ENCODE measurements at places on chromosomes 11 and 22.

- no peak for DNase-seq
Measured at GRCh38 chr11:75560644-75561043, 1.4 kb upstream of the SERPINH1 start.

GRCh38 chr11:134413826-134414731 lies 2.0 kb upstream of the B3GAT1 start:
- DNase-seq: no peak

GRCh38 chr11:78514922-78515502 lies 59.7 kb downstream of the NARS2 start:
- no peak for DNase-seq

GRCh38 chr22:26894766-26895485 lies 237.5 kb downstream of the MIAT start:
- no peak for DNase-seq

DNA sequence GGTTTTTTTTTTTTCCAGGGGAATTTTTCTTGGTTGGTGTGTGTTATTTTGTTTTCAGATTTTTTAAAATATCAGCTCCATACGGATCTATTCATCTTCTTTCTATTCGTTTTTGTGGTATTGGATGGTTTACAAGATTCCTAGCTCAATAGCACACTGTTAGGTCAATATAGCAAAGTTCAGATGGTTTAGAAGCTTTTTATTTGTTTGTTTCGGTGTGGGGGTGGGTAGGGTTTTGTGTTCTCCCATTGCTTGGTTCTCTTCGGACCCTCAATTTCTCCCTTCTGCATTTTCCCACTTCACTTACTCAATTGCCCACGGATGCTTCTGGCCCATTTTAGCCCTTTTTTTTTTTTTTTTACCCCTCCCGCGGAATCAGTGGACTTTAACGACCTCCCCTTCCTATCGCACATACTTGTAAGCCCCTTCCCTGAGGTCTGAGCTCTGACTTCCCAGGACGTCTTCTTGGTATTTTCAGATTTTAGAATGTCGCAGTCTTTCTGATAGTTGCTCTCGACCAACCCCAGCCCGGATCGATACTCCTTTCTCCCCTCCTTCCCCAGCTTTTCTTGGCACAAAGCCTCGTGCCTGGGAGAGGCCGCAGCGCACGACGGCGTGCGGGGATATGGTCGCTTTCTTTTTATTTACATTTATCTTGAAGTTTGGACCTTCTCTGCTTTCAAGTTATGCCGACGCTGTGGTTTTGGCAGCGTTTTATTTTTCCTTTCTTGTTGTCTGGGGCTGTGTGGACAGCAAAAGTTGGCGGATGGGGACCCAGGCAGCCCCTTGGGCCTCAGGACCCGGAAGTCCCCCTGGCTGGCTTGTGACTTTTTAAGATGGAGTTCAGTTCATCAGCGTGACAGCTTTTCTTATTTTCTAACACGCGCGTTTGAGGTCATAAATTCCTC lies 4.4 kb upstream of the SPDYC start:
- DNase-seq: no peak
